ENCODE measurements at places on chromosomes 2 and 18.

DNA sequence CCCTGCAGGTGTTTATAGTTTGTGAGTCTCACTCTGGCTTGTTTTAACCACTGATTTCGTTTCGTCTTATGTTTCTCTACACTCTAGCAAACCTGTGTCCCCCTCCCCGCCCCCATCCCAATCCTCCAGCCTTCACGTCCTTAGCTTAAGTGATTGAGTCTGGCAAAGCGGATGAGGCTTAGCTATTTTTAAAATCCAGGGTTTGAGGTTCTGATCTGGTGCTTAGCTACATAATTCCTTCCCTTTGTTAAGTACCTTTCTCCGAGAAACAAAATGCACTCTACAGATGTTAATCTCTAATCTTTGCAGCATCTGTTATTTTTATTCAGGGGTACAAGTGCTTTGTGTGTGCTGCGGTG, 7.8 kb downstream of the AGAP1 start:
- peak overlapping the region; percentile 37 for H3K4me3 ChIP-seq
- DNase-seq, result no peak
- no peak overlapping the region for H3K27ac ChIP-seq
- no peaks in the 10 kb centered on the region for H3K36me3 ChIP-seq

- H3K27me3 ChIP-seq, result no peaks in the 10 kb centered on the region
- no peak overlapping the region for H3K4me3 ChIP-seq
Observed at GRCh38 chr2:64937687-64938491, 51.3 kb upstream of the SLC1A4 start.

DNA sequence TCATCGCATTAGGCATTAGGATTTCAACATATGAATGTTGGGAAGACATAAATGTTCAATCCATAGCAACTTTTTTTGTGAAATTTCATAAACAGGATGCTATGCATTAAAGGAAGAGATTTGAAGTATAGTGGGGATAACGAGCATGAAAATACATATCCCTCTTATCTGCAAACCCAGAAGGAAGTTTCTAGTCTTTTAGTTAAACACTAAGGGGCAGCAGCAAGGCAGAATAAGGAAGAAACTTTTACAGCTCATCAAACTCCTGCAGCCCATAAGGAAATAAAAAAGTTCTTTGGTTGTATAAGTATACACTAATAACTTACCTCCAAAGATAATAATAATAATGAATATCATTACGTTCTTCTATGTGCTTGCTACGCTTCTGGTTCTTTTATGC, 81.5 kb downstream of the CD226 start:
- no peaks in the 10 kb centered on the region for H3K27me3 ChIP-seq
- DNase-seq, result no peak
- H3K36me3 ChIP-seq, result peaks cover 2% of the 10 kb centered on the region
- H3K27ac ChIP-seq, result no peak overlapping the region
- H3K4me1 ChIP-seq, result no peaks in the 10 kb centered on the region
- no peak overlapping the region for H3K4me3 ChIP-seq

GRCh38 chr2:32706815-32707579, 79.1 kb downstream of the TTC27 start:
- H3K27ac ChIP-seq, result no peak overlapping the region
- no peak for DNase-seq
- no peaks in the 10 kb centered on the region for H3K36me3 ChIP-seq
- H3K27me3 ChIP-seq, result no peaks in the 10 kb centered on the region

DNA sequence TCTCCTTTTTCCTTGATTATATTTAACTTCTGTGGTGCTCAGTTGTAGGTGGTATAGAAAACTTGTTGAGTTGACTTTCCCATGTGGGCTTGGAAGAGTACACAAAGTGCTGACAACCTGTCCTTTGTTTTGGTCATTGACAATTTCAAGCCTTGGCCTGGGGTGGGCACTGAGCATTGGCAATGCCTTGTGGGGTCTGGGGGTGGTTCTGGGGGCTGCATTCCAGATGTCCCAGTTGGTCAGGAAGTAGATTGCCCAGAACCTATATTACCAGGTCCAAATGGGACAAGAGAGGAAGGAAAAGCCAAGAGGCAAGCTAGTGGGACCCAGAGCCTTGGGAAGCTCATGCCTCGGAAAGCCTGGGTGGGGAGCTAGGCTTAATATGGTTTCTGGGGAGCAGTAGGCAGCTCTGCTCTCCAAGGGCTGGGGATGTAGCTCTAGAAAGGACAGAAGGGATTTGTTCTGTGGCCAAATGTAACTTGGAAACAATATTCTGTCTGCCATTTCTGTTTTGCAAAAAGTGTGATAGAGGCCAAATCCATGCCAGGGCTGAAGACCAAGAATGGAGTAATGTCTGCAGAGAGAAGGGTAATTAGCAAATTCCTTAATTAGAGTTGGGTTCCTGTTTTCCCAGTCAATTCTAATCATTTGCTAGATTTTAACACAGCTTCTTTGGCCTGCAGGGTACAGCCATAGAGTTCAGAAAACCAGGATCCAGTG, 87.4 kb downstream of the SLC4A3 start:
- H3K4me1 ChIP-seq, result no peaks in the 10 kb centered on the region
- H3K4me3 ChIP-seq, result no peak overlapping the region
- no peak overlapping the region for H3K27ac ChIP-seq

GRCh38 chr18:10141559-10141958, 227.7 kb downstream of the VAPA start:
- peaks cover 8% of the 10 kb centered on the region for H3K4me1 ChIP-seq
- no peaks in the 10 kb centered on the region for H3K36me3 ChIP-seq
- H3K27ac ChIP-seq, result no peak overlapping the region
- H3K27me3 ChIP-seq, result no peaks in the 10 kb centered on the region
- no peak overlapping the region for H3K4me3 ChIP-seq
- DNase-seq, result no peak

- no peak for DNase-seq
- H3K36me3 ChIP-seq, result no peaks in the 10 kb centered on the region
- peak overlapping the region; percentile 48 for H3K27ac ChIP-seq
- H3K27me3 ChIP-seq, result no peaks in the 10 kb centered on the region
- H3K4me3 ChIP-seq, result no peak overlapping the region
Observed at GRCh38 chr2:191638079-191638801, 39.7 kb upstream of the NABP1 start.

GRCh38 chr2:175579646-175580045, 398.1 kb upstream of the ATP5MC3 start:
- H3K4me1 ChIP-seq, result no peaks in the 10 kb centered on the region
- H3K4me3 ChIP-seq, result no peak overlapping the region
- no peaks in the 10 kb centered on the region for H3K27me3 ChIP-seq
- H3K27ac ChIP-seq, result no peak overlapping the region
- no peak for DNase-seq

DNA sequence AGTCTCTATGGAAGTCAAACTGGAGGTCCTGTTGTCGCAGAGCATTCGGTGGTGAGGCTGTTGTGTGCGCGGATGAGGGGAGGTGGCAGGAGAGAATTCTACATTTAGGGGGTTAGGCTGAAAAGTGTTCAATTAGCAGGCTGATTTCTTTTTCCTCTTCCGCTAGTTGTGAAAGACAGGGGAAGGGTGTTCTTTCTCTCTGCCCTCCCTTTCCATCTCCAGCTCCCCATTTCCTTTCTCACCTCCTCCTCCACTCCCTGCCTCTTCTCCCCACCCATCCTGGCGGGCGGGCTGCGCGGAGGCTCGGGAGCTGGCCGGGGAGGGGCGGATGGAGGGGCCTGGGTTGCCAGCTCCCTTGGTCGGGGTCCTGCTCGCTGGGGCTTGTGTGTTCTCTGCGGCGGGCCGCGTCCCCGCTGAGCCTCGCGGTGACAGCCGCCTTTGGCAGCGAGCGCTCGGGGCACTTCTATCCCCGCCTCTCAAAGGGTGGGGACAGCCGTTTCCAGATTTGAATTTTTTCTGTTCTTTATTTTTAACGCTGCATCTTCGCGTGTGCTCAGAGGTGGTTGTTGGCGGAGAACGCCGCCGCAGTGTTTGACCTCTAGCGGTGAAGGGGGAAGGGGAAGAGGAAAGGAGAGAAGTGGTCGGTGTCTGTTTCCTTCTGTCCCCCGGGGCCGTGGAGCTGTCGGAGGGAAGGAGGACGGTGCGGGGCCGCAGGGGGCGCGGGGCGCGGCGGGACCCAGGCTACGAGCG, 3.6 kb downstream of the SOX11 start:
- no peak for DNase-seq
- H3K4me3 ChIP-seq, result no peak overlapping the region
- H3K27ac ChIP-seq, result no peak overlapping the region
- peaks cover 58% of the 10 kb centered on the region for H3K27me3 ChIP-seq
- H3K36me3 ChIP-seq, result no peaks in the 10 kb centered on the region

DNA sequence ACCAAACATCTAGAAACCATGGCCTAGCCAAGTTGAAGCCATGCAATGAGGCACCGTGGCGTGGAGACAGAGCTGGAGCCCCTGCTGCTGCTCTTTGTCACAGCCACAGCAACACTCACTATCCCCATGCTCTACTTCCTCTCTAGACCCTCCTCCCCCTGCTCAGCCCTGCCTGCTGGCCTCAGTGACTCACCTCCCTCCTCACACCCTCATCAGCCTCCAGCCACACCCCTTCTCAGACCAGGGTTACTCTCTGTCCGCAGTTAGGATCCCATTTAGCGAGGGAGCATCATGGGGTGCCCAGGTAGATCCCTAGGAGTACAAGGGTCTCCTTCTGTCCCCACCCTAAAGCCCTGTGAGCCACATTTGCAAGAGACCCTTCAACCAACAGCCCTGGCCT, 25.4 kb upstream of the SOX11 start:
- no peaks in the 10 kb centered on the region for H3K36me3 ChIP-seq
- no peak overlapping the region for H3K27ac ChIP-seq
- H3K27me3 ChIP-seq, result no peaks in the 10 kb centered on the region
- DNase-seq, result no peak
- no peaks in the 10 kb centered on the region for H3K4me1 ChIP-seq
- no peak overlapping the region for H3K4me3 ChIP-seq

- H3K36me3 ChIP-seq, result no peaks in the 10 kb centered on the region
- H3K4me1 ChIP-seq, result no peaks in the 10 kb centered on the region
- H3K4me3 ChIP-seq, result no peak overlapping the region
- H3K27ac ChIP-seq, result no peak overlapping the region
- no peak for DNase-seq
- no peaks in the 10 kb centered on the region for H3K27me3 ChIP-seq
Observed at GRCh38 chr18:61091379-61091778, 241.9 kb upstream of the CDH20 start.

- H3K27ac ChIP-seq, result no peak overlapping the region
- no peaks in the 10 kb centered on the region for H3K4me1 ChIP-seq
- H3K4me3 ChIP-seq, result no peak overlapping the region
- no peaks in the 10 kb centered on the region for H3K27me3 ChIP-seq
Observed at GRCh38 chr2:222582928-222583327, 73.0 kb downstream of the FARSB start.

DNA sequence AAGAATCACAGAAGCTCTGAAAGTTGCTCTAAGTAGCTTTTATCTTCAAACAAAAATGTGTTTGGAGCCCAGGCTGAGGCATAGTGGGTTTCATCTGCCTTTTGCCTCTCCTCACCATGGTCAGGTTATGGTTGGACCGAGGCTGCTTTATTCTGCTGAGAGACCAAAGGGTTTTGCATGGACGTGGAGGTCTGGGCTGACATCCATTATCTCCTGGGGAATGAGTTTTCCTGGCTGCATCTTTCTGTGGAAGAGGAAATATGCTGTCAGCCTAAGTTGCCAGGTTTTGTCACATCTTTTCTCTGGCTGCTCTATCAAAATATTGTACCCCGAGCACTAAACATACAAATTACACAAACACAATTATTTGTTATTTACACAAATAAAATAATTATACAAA, 223.2 kb downstream of the LDLRAD4 start:
- H3K36me3 ChIP-seq, result no peaks in the 10 kb centered on the region
- H3K4me3 ChIP-seq, result no peak overlapping the region
- H3K4me1 ChIP-seq, result no peaks in the 10 kb centered on the region
- H3K27ac ChIP-seq, result no peak overlapping the region

- H3K27ac ChIP-seq, result no peak overlapping the region
- peaks cover 1% of the 10 kb centered on the region for H3K4me1 ChIP-seq
- no peak overlapping the region for H3K4me3 ChIP-seq
- H3K36me3 ChIP-seq, result no peaks in the 10 kb centered on the region
Observed at GRCh38 chr2:202723746-202724145, 89.0 kb downstream of the FAM117B start.

- H3K36me3 ChIP-seq, result no peaks in the 10 kb centered on the region
- no peak overlapping the region for H3K27ac ChIP-seq
- peaks cover 7% of the 10 kb centered on the region for H3K4me1 ChIP-seq
- H3K27me3 ChIP-seq, result no peaks in the 10 kb centered on the region
- DNase-seq, result no peak
- no peak overlapping the region for H3K4me3 ChIP-seq
Observed at GRCh38 chr2:1793868-1794445, 49.6 kb upstream of the PXDN start.

DNA sequence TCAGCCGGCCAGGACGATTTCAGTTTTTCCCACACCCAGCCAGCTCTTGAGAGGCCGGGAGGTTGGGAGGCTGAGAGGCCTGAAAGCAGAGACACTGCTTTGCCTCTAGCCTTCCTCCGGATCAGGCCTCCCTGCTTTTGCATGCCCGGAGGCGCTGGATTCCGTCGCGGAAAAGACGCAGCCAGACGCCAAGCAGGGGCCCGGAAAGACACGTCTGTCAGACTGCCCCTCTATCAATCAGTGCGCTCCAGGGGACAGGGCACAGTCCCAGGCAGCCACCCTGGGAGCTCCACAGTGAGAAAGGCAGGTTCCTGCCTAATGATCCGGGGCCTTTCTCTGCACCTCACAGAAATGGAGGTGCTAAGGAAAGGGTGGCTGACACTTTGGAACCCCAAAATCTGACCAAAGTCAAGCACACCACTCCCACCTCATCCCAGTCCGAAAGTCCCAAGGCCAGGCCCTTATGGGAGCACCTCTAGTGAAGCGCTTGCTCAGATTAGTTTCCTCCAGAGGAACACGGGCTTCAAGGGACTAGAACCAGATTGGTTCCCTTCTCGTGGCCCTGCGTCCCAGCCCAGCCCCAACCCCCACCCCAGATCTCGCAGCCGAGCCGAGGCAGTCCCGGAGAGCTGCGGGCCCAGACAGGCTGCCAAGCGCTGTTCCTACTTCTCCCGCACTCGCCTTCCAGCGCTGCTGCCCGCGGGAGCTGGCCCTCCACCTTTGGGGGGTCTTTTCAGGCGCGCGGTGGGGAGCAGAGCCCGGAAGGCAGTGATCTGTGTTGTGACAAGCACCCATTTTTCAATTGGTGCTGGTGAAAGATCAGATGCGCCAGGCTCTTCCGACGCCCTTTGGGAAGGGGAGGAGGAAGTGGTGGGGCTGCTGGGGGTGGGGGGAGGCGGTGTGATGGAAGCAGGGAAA, 5.0 kb downstream of the DLX1 start:
- H3K27ac ChIP-seq, result no peak overlapping the region
- H3K27me3 ChIP-seq, result peaks cover 94% of the 10 kb centered on the region
- no peaks in the 10 kb centered on the region for H3K36me3 ChIP-seq
- DNase-seq, result no peak
- no peak overlapping the region for H3K4me3 ChIP-seq
- peaks cover 21% of the 10 kb centered on the region for H3K4me1 ChIP-seq

- DNase-seq, result no peak
- no peaks in the 10 kb centered on the region for H3K36me3 ChIP-seq
- H3K27ac ChIP-seq, result peak overlapping the region; percentile 80
- peaks cover 28% of the 10 kb centered on the region for H3K4me1 ChIP-seq
Observed at GRCh38 chr2:234204480-234204879, 154.0 kb downstream of the SPP2 start.

- no peak overlapping the region for H3K4me3 ChIP-seq
- H3K36me3 ChIP-seq, result no peaks in the 10 kb centered on the region
- no peak for DNase-seq
- H3K27me3 ChIP-seq, result no peaks in the 10 kb centered on the region
- H3K4me1 ChIP-seq, result no peaks in the 10 kb centered on the region
- no peak overlapping the region for H3K27ac ChIP-seq
Observed at GRCh38 chr2:170301626-170302025, 123.7 kb downstream of the MYO3B start.
